ENCODE measurements at places on chromosomes 11 and 22.

GRCh38 chr11:34825315-34825669 lies 90.9 kb downstream of the APIP start:
- peaks cover 21% of the 10 kb centered on the region for H3K4me1 ChIP-seq
- H3K4me3 ChIP-seq, result no peak overlapping the region
- no peaks in the 10 kb centered on the region for H3K27me3 ChIP-seq
- peak overlapping the region; percentile 48 for H3K27ac ChIP-seq
- H3K36me3 ChIP-seq, result no peaks in the 10 kb centered on the region
- no peak for DNase-seq

GRCh38 chr11:125091247-125091876 lies 20.1 kb downstream of the TMEM218 start:
- peak overlapping the region; percentile 48 for H3K27ac ChIP-seq
- no peaks in the 10 kb centered on the region for H3K27me3 ChIP-seq
- H3K36me3 ChIP-seq, result no peaks in the 10 kb centered on the region
- no peak overlapping the region for H3K4me3 ChIP-seq
- DNase-seq, result peak; percentile 75

- no peak for DNase-seq
- H3K4me1 ChIP-seq, result peaks cover under 1% of the 10 kb centered on the region
- H3K4me3 ChIP-seq, result no peak overlapping the region
- H3K27ac ChIP-seq, result no peak overlapping the region
- H3K27me3 ChIP-seq, result no peaks in the 10 kb centered on the region
- H3K36me3 ChIP-seq, result no peaks in the 10 kb centered on the region
Observed at GRCh38 chr11:63832336-63832735, 6.6 kb upstream of the MARK2 start.

- peaks cover 7% of the 10 kb centered on the region for H3K4me1 ChIP-seq
- no peaks in the 10 kb centered on the region for H3K36me3 ChIP-seq
- no peak overlapping the region for H3K4me3 ChIP-seq
- no peak for DNase-seq
Observed at GRCh38 chr11:119693253-119693815, 35.7 kb downstream of the NECTIN1 start.

DNA sequence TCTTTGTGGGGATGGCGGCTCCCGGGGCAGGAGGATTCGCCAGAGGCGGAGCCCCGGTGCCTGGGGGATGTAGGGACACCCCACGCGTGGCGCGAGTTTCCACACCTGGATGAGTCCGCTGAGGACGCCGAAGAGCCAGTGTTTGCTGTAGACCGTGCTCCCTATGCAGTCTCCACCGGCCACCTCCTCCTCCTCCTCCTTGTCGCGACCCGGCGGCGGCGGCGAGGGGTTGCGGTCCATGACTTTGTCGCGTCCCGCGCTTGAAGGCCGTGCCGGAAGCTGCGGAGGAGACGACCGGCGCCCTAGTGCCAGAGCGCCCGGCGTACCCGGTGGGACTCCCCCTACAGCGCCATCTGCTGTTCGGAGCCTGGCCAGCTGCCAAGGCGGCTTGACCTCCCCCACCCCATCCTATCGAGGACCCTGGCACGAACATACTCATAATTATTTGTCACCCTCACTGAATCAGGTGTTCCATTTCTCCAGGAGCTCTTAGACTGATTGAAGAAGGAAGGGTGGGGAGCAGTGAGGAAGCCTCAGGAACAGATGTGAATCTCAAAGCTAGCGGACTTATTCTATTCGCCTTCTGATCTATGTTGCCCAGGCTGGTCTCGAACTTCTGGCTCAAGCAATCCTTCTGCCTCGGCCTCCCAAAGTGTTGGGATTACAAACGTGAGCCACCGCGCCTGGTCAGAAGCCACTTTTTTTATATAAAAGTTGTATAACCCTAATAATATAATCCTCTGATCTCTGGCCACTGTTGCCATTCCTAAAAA lies at the start of gene SAAL1:
Gene SAAL1, minus strand, starts transcription at position 281 of the 773 bp plus-strand sequence. Its CDS starts 41 bp downstream, at position 240.
- peak; percentile 89 for DNase-seq
- peak within 1 kb of the TSS; percentile 61 for H3K4me3 ChIP-seq
- no peaks in the 10 kb centered on the region for H3K36me3 ChIP-seq
- no peaks in the 10 kb centered on the region for H3K27me3 ChIP-seq
- H3K4me1 ChIP-seq, result peaks cover 4% of the 10 kb centered on the region

- no peak overlapping the region for H3K27ac ChIP-seq
- peaks cover 1% of the 10 kb centered on the region for H3K36me3 ChIP-seq
- no peaks in the 10 kb centered on the region for H3K27me3 ChIP-seq
- no peak overlapping the region for H3K4me3 ChIP-seq
- peaks cover 19% of the 10 kb centered on the region for H3K4me1 ChIP-seq
Observed at GRCh38 chr22:45585437-45585755, 82.7 kb downstream of the FBLN1 start.

DNA sequence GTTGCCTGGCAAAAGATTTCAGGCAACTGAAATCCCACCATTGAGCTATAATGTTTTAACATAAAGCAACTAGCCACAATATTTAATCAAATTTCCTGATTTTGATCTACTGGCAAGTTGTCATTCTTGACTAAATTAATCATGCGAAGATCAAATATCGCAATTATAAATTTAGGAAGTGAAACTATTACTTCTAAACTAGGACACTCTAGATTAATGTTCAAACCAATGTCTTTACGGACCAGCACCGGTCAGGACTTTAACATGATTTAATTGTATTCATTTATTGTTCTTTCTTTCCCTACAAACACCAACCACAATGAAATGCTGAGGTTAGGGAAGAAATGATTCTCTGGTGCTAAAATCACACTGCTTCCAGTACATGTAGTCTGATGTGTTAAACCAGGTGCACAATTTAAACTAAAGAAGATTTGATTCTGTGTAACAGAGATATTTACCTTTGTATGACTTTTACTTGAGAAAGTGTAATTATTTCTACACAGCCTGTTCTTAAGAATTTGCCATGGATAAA lies 14.9 kb downstream of the GAS2 start:
- H3K36me3 ChIP-seq, result no peaks in the 10 kb centered on the region
- H3K4me3 ChIP-seq, result no peak overlapping the region
- H3K27me3 ChIP-seq, result no peaks in the 10 kb centered on the region

GRCh38 chr11:36409152-36409816 lies 100.8 kb downstream of the TRAF6 start:
- no peak for DNase-seq
- H3K36me3 ChIP-seq, result no peaks in the 10 kb centered on the region
- no peaks in the 10 kb centered on the region for H3K27me3 ChIP-seq
- no peak overlapping the region for H3K27ac ChIP-seq

DNA sequence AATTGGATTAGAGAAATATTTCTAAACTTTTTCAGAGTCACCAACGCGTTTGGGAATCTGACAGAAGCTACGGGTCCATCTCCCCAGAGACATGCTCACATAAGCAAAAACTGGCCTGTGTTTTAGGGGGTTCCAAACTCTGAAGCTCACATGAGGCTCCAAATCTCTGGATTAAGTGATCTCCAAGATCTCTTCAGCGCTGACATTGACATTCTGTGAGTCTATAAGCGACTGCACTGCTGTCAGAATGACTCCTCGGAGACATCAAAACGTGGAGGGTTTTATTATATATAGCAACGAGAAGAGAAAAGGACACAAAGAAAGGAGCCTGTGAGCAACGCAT lies 642 bp upstream of the SIK2 start:
- DNase-seq, result no peak
- H3K36me3 ChIP-seq, result no peaks in the 10 kb centered on the region
- H3K4me1 ChIP-seq, result peaks cover 16% of the 10 kb centered on the region
- no peaks in the 10 kb centered on the region for H3K27me3 ChIP-seq

- no peaks in the 10 kb centered on the region for H3K27me3 ChIP-seq
- no peaks in the 10 kb centered on the region for H3K36me3 ChIP-seq
- H3K27ac ChIP-seq, result no peak overlapping the region
- H3K4me3 ChIP-seq, result no peak overlapping the region
- no peak for DNase-seq
Observed at GRCh38 chr11:3160252-3161031, 4.7 kb downstream of the OSBPL5 start.

- no peak overlapping the region for H3K27ac ChIP-seq
- H3K27me3 ChIP-seq, result no peaks in the 10 kb centered on the region
- H3K4me3 ChIP-seq, result no peak overlapping the region
- peak; percentile 53 for DNase-seq
Observed at GRCh38 chr11:114892381-114893197, 214.3 kb downstream of the NXPE2 start.

- H3K27ac ChIP-seq, result no peak overlapping the region
- no peaks in the 10 kb centered on the region for H3K4me1 ChIP-seq
- H3K36me3 ChIP-seq, result no peaks in the 10 kb centered on the region
- no peaks in the 10 kb centered on the region for H3K27me3 ChIP-seq
Observed at GRCh38 chr11:109752212-109752825, 330.3 kb downstream of the C11orf87 start.

DNA sequence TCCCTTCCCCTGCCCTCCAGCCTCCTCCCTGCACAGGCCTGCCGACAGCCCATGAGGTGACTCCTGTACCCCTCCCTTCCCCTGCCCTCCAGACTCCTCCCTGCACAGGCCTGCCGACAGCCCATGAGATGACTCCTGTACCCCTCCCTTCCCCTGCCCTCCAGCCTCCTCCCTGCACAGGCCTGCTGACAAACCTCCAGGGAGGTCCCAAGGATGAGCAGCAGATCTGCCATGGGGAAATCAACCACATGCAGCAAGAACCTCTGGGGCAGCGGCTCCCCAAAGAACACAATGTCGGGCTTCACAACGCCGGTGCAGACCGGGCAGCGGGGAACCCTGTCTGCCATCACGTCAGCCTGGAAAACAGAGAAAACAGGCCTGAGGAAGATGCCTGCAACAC lies 12.3 kb downstream of the SIRT3 start:
- H3K4me3 ChIP-seq, result no peak overlapping the region
- H3K4me1 ChIP-seq, result no peaks in the 10 kb centered on the region
- no peaks in the 10 kb centered on the region for H3K27me3 ChIP-seq
- H3K36me3 ChIP-seq, result no peaks in the 10 kb centered on the region

DNA sequence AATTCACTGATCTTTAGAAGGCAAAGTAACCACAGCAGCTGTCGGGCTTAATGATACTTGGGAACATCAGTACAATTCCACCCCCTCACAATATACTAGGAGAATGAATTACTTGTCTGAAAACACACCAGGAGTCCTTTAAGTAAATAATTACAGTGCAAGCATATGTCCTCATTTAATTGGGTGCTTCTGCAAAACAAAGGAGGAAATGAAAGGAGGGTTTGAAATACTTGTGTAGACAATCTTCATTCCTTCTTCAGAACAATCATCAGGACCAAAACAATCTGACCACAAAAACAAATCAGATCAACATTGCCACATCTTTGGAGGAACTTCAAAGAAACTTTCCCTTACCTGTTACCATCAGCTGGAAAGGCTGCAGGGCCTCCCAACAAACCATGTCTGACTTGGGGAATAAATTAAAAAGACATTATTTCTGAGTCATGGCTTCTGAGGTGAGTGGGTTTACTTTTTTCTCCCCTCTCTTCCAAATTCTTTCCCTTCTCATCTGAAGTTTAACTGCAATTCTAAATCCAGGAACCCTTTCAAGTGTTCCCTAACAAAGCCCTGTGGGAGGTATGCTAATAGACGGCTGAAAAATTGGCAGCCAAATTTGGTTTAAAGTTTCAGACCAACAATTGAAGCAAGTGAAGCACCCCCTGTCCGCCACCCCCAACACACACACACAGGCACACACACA lies 12.5 kb upstream of the CCDC117 start:
- H3K4me1 ChIP-seq, result peaks cover 3% of the 10 kb centered on the region
- no peaks in the 10 kb centered on the region for H3K27me3 ChIP-seq
- H3K27ac ChIP-seq, result no peak overlapping the region
- no peak overlapping the region for H3K4me3 ChIP-seq

GRCh38 chr11:118152552-118153471 lies at the start of gene SCN4B:
Gene SCN4B, minus strand, starts transcription at chr11:118152823. Its CDS starts 150 bp downstream, at chr11:118152673.
- no peak within 1 kb of the TSS for H3K27ac ChIP-seq
- H3K4me3 ChIP-seq, result peak within 1 kb of the TSS; percentile 37
- H3K27me3 ChIP-seq, result peaks cover 5% of the 10 kb centered on the region
- DNase-seq, result peak; percentile 78
- no peaks in the 10 kb centered on the region for H3K36me3 ChIP-seq

DNA sequence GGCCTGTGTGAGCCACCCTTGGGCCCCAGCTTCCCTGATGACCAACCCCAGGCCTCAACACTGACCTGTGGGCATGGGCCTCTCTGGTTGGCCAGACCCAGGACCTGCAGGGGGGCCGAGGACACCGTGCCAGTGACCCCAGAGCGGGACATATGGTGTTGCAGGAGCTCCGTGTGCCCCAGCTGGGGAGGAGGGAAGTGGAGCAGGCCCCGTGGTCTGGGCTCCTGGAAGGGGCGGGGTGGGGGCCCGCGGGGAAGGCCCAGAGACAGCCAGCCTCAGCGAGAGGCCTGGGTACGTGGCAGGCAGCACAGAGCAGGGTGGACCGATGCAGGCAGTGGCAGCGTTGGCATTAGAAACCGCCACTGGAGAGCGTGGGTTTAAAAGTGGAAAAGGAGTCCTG lies 22.2 kb downstream of the MUC6 start:
- H3K36me3 ChIP-seq, result no peaks in the 10 kb centered on the region
- H3K27ac ChIP-seq, result no peak overlapping the region
- no peaks in the 10 kb centered on the region for H3K27me3 ChIP-seq
- no peaks in the 10 kb centered on the region for H3K4me1 ChIP-seq

DNA sequence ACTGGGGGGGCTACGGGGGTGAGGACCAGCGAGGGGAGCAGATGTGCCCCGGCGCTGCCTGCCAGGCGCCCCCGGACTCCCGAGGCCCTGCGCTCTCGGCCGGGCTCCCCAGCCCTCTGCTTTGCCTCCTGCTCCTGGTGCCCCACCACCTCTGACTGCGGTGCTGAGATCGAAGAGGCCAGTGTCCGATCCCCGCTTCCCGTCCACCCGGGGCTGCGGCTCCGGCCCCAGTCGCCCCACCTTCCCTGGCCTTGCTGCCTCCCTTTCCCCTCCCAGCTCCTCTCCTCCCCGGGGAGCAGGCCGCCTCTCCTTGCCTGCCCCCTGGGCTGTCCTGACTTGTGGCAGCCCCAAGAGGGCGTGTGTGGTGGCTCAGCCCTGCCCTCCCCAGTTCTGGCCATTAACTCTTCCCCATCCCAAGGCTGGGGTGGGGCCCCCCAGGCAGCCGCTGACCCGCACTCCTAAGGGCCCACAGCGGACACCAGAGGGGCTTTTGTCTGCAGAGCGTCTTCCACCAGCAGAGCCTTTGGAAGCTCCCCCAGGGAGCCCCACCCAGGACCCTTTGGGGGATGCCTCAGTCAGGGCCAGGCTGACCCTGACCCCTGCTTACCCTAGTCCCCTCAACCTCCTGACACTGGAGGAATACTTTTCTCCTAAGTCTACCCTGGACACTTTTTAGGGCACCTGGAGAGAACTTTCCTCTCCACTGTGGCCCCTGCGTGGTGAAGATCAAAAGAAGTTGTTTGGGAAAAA lies 16.6 kb downstream of the RTN4RL2 start:
- peaks cover 5% of the 10 kb centered on the region for H3K4me1 ChIP-seq
- DNase-seq, result peak; percentile 80
- H3K4me3 ChIP-seq, result peak overlapping the region; percentile 60
- no peaks in the 10 kb centered on the region for H3K36me3 ChIP-seq
- no peaks in the 10 kb centered on the region for H3K27me3 ChIP-seq

GRCh38 chr11:92111287-92111686 lies 113.3 kb upstream of the FAT3 start:
- H3K4me3 ChIP-seq, result no peak overlapping the region
- H3K36me3 ChIP-seq, result no peaks in the 10 kb centered on the region
- H3K27me3 ChIP-seq, result 0 out of 2 replicates have a peak, but pooled peaks cover 1% of the 10 kb centered on the region
- H3K27ac ChIP-seq, result no peak overlapping the region
- H3K4me1 ChIP-seq, result no peaks in the 10 kb centered on the region
- no peak for DNase-seq
